Stimulated activated CD8-positive, alpha-beta memory T cell treated with anti-CD3 and anti-CD28 coated beads, Interleukin-4, amount 100 ng/mL, for 1 hour (primary cell): ENCODE measurements at places on chromosomes 16 and 17.

GRCh38 chr17:57599271-57600045 is 145.6 kb downstream of the CCDC182 start:
- no peak for DNase-seq

GRCh38 chr16:59126486-59126885 is 392.4 kb upstream of the GOT2 start:
- DNase-seq: no peak

DNA sequence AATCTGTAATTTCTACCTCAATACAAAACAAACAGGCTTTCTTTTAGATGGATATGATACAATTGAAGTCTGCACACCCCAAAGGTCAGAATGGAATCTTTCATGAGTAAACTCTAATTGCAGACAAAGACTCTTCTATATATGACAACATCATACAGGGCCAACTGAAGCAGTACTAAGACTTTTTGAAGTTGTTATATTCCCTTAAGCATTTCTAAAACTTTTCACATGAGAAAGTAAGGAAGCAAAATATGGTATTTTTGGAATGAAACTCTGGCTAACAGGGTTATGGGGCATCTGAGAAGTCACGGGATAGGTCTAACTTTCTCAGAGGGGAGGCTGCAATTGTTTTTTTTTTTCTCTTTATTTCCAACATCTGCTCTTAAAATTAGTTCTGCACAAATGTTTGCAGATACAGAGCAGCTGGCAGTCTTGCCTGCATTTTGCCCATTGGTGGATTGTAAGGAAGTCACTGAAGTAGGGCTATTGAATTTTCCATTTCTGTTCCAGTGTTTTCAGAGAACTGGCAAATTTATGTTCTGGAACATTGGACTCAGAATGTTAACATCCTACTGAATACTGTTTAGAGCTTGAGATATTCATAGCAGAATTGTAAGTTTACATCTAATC is 59.1 kb downstream of the SSH2 start:
- no peak for DNase-seq

GRCh38 chr16:3274490-3274889 is 8.8 kb upstream of the ZNF263 start:
- no peak for DNase-seq

DNA sequence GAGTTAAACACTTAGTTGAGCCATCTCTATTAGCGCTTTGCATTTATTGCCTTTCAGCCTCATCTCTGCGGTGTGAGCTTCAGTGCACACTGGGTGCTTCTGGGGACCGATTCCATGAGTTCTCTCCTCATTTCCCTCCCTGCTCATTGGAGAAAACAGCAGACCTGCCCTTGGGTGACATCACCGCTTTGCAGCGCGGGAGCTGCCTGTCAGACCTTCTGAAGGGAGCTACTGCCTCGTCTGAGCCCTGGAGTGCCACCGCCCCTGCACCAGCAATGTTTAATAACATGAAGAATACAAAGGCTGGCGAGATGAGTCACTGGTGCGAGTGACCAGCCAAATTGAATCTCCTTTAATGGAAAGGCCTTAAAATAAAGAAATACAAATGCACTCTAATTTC is 30.2 kb upstream of the CPPED1 start:
- DNase-seq: no peak

GRCh38 chr16:7227229-7227721 is 105.4 kb upstream of the RBFOX1 start:
- DNase-seq: no peak

GRCh38 chr16:9372934-9373890 is 281.8 kb downstream of the HAPSTR1 start:
- DNase-seq: no peak

DNA sequence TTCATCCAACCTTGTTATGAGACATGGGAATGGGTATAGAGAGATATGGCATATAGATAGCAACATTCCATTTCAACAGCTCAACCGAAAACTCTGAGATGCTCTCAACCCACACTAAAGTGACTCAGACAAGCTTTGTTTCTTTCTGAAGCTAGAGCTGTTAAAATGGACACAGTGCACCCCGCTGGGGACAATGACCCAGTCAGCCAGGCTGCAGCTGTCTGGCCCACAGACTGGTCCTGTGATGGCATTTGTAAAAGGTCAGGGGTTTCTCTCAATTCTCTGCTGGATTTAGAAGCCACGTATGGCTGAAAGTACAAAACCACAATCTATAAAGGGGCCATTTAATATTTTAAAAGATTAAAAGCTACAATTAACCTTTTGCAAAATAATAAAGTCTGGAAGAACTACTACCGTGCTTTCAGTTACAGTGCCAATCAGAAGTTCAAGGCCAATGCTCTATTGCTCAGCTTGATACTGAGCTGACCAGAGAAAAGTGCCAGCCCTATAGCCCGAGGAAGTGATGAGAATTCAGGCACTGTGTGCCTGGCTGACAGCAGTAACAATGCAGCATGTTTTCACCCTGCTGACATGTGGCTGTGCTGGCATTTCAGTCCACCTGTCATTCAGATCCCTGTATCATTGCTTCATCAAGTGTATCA is 60.2 kb downstream of the TEX2 start:
- DNase-seq: no peak

GRCh38 chr17:38898291-38898679 is 27.1 kb upstream of the LASP1NB start:
- no peak for DNase-seq

DNA sequence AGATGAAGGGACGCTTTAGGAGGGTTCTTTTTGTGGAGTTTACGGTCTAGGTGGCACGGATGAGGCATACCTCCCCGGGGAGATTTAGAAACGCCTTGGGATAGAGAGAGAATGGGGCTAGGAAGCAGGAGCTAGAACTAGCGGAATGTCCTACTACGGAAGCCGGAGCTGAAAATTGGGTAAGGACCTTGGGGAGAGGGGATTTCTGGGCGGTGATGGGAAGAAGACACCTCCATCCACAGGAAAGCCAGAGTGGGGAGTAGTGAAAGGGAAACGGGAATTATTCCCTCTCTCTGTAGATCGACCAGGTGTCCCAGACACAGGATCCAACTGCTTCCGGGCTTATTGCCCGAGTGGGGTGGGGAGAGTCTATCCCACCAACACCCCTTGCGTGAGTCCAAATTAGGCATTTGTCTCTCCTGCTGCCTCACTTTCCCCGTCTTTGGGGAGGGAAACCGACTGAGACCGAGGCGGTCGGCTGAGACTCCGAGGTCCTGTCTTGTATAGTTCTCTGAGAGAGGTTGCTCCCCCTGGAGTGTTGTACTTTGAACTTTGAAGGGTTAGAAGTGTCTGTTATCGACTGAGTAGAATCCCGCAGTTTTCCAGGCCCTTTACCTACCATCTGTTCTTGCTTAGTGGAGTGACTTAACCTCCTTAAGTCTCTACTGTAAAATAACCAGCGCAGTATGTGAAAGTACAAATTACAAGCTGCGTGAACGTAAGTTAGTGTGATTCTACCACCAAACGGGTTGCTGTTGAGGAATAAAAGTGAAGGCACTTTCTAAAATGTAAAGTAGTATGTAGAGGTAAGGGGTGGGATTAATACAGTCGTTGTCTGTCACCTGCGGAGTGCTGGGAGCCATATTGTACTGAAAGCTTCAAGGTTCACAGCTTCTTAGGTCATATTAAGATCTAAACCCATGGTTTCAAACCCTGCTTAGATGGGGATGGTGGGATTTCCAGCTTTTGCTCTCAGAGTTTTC is 1.0 kb downstream of the RSPRY1 start:
- no peak for DNase-seq

GRCh38 chr17:77497578-77497934 is 356.8 kb downstream of the SEC14L1 start:
- no peak for DNase-seq

DNA sequence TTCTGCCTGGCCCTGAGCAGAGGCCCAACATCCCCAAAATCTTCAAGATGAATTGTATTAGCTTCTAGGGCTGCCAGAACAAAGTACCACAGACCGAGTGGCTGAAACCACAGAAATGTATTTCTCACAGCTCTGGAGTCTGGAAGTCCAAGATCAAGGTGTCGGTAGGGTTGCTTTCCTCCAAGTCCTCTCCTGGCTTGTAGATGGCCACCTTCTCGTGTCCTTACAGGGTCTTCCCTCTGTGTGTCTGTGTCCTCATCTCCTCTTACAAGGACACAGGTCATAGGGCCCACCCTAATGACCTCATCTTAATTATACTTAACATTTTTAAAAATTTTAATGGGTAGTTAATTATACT is 215.7 kb downstream of the NTN1 start:
- DNase-seq: no peak

DNA sequence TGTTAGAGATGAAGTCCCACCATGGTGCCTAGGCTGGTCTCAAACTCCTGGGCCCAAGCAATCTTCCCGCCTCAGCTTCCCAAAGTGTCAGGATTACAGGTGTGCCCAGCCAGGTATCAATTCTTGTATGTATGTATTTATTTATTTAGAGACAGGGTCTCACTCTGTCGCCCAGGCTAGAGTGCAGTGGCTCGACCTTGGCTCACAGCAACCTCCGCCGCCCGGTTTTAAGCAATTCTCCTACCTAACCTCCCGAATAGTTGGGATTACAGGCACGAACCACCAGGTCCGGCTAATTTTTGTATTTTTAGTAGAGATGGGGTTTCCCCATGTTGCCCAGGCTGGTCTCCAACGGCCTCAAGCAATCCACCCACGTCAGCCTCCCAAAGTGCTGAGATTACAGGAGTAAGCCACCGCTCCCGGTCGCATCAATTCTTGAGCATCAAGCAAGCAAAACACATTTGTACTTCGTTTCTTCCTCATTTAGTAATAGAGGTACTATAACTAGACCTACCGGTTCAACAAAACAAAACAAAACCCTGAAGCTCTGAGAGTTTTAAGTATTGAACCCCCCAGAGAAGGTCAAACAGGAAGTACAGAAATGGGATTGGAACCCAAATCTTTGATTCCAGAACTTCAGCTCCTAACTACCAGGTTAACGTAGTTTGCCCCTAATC is 1.0 kb upstream of the ZNF500 start:
- no peak for DNase-seq

- DNase-seq: no peak
Observed at GRCh38 chr17:50618941-50619340, 15.7 kb upstream of the ABCC3 start.

- no peak for DNase-seq
Observed at GRCh38 chr17:79517827-79518584, 92.8 kb downstream of the RBFOX3 start.
